IMR-90 (cell line): ENCODE measurements at places on chromosomes 7 and 10. TPM values are rescaled to one million over a fixed set of nuclear protein-coding genes. Genes with fewer than 3 reads are reported as not detected.
A peak's percentile ranks its signal among the peaks of the same experiment; 100 is the strongest.

SMO gene
- polyA plus RNA-seq: 24.7 and 25.8 TPM in 2 replicates

SPDYE11 gene
- polyA plus RNA-seq: not detected in 2 replicates

FAM131B gene
- 3.7 and 4.3 TPM in 2 replicates for polyA plus RNA-seq

GRCh38 chr10:34758447-34758996, 56.6 kb downstream of the PARD3 start:
- peaks cover 5% of the 10 kb centered on the region for H3K4me1 ChIP-seq
- no peaks in the 10 kb centered on the region for H3K27me3 ChIP-seq
- H3K27ac ChIP-seq: no peak overlapping the region
- no peak overlapping the region; the same call in 1 of the 2 replicates for H3K4me3 ChIP-seq
- H3K36me3 ChIP-seq: no peaks in the 10 kb centered on the region

DNA sequence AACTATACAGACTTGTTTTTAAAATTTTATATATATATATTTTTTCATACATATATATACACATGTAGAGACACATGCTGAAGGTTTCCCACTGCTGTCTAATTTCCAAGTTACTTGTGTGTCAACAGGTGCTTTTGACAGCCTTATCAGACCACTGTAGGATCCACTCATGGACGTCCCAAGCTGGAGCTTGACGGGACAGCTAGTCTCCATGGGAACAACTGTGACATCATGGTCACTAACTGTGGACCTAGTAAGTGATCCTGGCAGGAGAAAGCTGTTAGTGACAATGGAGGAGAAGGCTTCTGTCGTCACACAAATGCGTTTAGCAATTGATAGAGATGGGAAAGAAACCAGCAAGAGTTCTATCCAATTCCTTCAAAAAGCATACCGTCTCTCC, 60.2 kb upstream of the DDC start:
- H3K4me3 ChIP-seq: no peak overlapping the region
- no peaks in the 10 kb centered on the region for H3K27me3 ChIP-seq
- no peaks in the 10 kb centered on the region for H3K4me1 ChIP-seq
- H3K27ac ChIP-seq: no peak overlapping the region
- no peak for DNase-seq

DNA sequence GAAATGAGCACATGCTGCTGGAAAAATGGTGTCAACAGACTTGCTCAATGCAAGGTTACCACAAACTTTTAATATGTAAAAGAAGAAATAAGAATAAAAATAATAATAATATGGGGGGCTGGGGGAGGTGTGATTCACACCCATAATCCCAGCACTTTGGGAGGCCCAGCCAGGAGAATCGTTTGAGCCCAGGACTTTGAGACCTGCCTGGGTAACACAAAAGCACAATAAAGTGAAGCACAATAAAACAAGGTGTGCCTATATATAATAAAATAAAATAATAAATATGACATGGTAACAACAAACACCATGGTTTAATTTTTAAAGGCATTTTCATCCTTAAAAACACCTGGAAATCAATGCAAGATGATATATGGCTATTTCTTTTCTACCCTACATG, 25.1 kb downstream of the EIF3A start:
- H3K27me3 ChIP-seq: no peaks in the 10 kb centered on the region
- H3K27ac ChIP-seq: no peak overlapping the region
- no peaks in the 10 kb centered on the region for H3K4me1 ChIP-seq
- H3K36me3 ChIP-seq: peaks cover 68% of the 10 kb centered on the region
- no peak for DNase-seq

GRCh38 chr7:19209166-19209696, 64.0 kb upstream of the FERD3L start:
- no peaks in the 10 kb centered on the region for H3K27me3 ChIP-seq
- no peak overlapping the region for H3K27ac ChIP-seq
- no peaks in the 10 kb centered on the region; the same call in 1 of the 2 replicates for H3K4me1 ChIP-seq
- H3K36me3 ChIP-seq: no peaks in the 10 kb centered on the region

GRCh38 chr7:47490501-47491265, 91.2 kb downstream of the TNS3 start:
- no peaks in the 10 kb centered on the region for H3K27me3 ChIP-seq
- no peak for DNase-seq
- peaks cover 3% of the 10 kb centered on the region; the same call in 1 of the 2 replicates for H3K36me3 ChIP-seq
- H3K4me3 ChIP-seq: no peak overlapping the region
- H3K4me1 ChIP-seq: peaks cover 8% of the 10 kb centered on the region

GRCh38 chr7:77799078-77799964, 748 bp downstream of the PHTF2 start:
- no peaks in the 10 kb centered on the region for H3K36me3 ChIP-seq
- H3K27me3 ChIP-seq: no peaks in the 10 kb centered on the region
- H3K4me1 ChIP-seq: peaks cover 6% of the 10 kb centered on the region; the same call in 1 of the 2 replicates
- peak; percentile 35 for DNase-seq
- peak overlapping the region; percentile 75 for H3K4me3 ChIP-seq

GRCh38 chr10:88478256-88478655, 104.9 kb downstream of the RNLS start:
- no peaks in the 10 kb centered on the region for H3K4me1 ChIP-seq
- H3K27me3 ChIP-seq: no peaks in the 10 kb centered on the region; the same call in 1 of the 2 replicates
- no peak overlapping the region for H3K27ac ChIP-seq
- no peak for DNase-seq

DNA sequence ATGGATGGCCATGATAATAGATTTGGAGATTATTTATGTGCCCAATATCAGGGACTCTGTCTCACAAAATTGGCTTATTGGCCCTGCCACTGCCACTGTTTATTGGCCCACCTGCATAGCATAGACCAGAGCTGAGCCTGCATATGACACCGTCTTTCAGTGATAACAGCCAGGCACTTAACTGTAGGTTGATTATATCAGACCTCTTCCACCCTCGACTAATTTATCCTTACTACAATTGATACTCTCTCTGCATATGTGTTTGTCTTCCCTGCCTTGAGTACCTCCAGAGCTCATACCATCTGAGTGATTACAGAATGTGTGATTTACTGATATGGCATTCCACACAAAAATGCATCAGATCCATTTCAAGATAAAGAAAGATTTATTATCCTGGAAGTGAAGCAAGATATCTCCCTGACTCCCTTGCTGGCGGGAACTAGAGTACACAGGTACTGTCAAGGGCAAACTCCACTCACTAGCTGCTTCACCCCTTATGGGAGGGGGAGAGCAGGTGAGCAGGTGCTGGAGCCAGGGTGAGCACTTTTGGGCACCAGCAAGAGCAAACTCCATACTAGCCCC, 13.1 kb upstream of the SAMD9L start:
- no peak overlapping the region for H3K27ac ChIP-seq
- no peaks in the 10 kb centered on the region; the same call in 1 of the 2 replicates for H3K4me1 ChIP-seq
- H3K36me3 ChIP-seq: no peaks in the 10 kb centered on the region
- H3K27me3 ChIP-seq: no peaks in the 10 kb centered on the region; the same call in 1 of the 2 replicates

- no peak overlapping the region for H3K27ac ChIP-seq
- no peaks in the 10 kb centered on the region for H3K4me1 ChIP-seq
- no peaks in the 10 kb centered on the region for H3K27me3 ChIP-seq
- peak; percentile 54 for DNase-seq
These were observed 546.6 kb downstream of the INHBA start for GRCh38 chr7:41156268-41156667.

- peak; percentile 84 for DNase-seq
- no peaks in the 10 kb centered on the region for H3K36me3 ChIP-seq
- H3K27me3 ChIP-seq: no peaks in the 10 kb centered on the region
These were observed 363.4 kb downstream of the KCNMA1 start for GRCh38 chr10:77274046-77274795.
